AG08395 (cell line): ENCODE measurements at places on chromosomes 2 and 18.

GRCh38 chr18:34049511-34049910 lies 175.2 kb downstream of the NOL4 start:
- no peak for DNase-seq

DNA sequence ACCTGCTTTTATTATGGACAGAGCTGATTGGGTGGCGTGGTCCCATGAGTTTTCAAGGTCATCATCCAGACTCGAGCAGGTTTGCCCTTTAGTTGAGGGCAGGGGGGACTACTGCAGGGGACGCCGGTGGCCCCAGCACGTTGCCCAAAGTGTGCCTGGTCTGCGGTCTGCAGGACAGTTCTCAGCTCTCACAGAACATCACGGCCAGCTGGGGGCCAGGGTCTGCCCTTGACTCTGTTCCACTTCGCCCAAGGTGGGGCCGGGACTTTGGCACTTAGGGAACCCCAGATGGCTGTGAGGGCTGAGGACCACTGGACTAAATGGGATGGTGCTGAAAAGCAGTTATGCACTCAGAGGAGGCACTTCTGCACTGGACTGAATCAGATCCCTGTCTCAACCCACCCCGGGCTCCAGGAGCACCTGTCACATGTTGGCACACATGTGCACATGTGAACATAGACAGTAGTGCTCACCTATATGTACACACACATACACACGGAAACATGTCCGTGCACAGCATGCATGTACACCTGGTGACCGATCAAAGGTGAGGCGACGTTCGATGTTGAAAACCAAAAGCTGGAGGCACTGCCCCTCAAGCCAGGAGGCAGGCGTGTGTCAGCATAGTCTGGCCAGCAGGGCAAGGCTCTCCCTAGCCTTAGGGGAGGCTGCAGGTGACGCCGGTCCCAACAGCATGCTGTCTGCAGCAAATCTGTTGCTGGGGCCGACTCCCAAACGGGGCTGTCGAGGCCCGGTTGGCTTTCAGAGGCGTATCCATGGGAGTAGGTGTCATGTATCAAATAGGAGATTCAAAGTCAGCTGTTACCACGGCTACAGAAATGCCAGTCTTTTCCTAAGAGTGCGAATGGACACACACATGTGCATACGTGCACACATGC lies 10.2 kb downstream of the ANO7 start:
- no peak for DNase-seq

- peak; percentile 77 for DNase-seq
Measured at GRCh38 chr2:145593991-145594614, 1074.2 kb upstream of the ZEB2 start.

DNA sequence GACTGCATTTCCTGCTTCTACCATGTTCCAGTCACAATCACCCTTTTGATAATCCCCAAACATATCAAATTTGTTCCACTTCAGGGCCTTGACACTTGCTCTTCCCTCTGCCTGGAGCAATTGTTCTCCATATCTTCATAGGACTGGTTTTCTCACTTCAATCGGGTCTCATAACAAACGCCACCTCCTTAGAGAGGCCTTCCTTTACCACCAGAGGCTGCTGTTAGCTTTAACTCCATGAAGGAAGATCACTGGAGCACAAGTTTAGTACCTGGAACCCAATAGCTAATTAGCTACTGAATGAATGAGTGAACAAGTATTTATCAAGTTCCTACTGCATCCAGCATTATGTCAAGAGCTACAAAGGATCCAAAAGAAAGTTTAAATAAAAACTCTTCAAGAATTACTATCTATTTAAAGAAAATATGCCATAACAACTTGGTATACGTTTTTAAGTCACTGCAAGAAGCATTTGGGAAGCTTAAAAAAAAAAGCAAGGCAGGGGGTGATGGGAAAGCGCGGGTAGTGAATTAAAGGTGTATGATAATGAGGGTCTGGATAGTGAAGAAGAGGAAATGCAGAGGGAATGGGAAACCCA lies 58.8 kb downstream of the BAZ2B start:
- DNase-seq, result no peak

DNA sequence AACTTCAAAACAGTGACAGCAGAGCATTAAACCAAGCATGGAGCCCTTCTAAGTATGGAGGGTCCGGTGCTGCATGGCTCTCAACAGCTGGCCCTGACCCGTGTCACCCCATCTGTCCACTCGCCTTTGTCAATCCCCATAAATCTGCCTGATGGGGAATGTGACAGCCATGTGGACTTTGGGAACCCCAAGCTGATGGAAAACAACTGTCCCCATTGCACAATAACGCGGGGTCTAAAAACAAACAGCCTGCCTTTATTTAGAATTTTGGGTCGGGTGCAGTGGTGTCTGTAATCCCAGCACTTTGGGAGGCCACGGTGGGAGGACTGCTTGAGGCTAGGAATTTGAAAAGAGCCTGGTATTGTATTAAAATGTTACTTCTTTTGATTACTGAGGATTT lies 17.1 kb upstream of the THADA start:
- DNase-seq, result no peak

- peak; percentile 7 for DNase-seq
Measured at GRCh38 chr18:40258311-40258710, 1696.7 kb upstream of the PIK3C3 start.

DNA sequence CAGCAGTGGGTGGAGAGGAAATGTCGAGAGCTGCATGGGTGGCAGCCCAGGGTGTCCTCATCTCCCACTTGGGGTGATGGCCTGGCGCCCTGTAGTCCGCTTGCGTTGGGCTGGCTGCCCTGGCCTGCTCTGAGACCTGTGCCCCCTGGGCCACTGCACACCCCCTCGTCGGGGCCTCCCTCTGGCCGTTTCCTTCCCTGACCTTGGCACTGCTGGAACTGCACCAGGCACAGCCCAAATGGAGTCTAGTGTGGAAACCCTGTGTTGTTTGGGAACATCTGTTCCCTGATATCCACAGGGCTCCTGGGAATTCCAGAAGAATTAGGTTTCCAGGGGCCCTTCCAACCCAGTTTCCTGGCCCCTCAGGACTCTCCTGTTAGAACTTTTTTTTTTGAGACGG lies 13.9 kb downstream of the EFHD1 start:
- DNase-seq, result no peak

- DNase-seq, result no peak
Measured at GRCh38 chr2:239822146-239822831, 202.9 kb downstream of the NDUFA10 start.

- DNase-seq, result peak; percentile 80
Measured at GRCh38 chr2:119694845-119695521, 16.0 kb downstream of the TMEM177 start.

DNA sequence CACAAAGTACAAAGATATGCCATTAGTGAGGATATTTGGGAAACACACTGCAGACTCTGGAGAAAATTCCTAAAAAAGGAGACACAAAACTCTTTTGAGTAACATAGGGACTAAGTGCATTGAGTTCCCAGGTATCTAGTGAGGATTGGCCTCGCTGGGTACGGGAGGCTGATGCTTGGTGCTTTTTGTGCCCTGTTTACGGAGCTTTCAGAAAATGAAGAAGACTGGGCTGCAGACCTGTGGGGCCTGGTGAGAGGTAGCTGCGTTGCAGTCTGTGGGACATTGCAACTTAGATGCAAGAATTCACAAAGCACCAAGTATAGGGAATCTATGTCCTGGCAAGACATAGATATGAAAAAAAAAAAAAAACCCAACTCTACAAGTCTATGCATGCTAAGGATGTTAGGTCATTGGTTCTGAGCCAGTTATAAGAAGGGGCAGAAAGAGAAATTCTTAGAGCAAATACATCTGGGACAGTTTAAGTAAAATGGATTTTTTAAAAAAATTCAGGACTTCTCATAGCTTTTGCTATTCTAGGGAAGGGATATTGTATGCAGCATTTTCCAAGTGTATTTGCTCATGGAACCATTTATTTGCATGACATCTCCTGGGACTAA lies 156.0 kb downstream of the SLC4A3 start:
- no peak for DNase-seq

DNA sequence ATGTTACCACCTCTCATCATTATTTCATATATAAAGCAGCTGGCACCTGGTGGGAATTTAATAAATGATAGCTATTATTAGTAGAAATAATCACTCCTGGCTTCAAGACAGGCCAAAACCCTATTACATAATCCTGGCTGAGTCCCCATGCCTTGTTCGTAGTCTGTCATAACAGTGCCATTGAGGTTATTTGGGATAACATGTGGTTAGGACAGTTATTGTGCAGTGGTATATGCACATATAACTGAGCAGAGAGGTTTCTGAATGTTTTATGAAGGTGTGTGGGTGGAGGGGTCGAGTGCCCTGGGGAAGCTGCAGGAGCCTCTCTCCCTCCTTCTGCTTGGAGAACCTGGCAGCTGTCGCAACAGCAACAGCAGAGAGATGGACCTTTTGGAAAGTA lies 162.4 kb upstream of the NABP1 start:
- no peak for DNase-seq

DNA sequence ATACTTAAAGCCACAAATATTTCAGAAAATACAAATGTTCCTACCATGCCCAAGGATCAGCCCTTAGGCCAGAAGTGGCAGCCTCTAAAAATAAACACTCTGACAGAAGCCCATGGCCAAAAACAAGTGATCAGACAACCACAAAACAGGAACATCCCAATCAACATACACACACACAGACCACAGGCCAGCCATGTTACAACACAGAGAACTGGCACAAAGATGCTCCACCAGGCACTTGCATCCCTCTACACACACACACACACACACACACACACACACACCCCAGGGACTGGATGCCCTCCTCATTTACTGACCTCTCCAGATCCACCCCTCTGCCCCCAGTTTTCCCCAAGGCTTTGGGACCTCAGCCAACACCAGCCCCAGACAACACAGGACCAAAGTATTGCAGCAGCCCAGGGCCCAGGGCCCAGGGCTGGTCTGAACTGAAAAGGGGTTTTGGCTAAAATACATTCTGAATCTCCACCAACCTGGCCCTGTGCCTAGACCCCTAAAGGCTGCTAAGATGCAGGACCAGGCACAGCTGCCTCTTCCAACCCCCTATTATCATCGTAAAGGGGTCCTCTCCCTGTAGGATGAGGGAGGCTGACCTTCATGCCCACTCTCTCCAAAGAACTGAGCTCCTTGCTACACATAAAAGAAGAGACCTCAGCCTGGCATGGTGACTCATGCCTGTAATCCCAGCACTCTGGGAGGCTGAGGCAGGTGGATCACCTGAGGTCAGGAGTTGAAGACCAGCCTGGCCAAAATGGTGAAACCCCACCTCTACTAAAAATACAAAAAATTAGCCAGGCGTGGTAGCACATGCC lies 151.4 kb downstream of the TNS1 start:
- peak; percentile 68 for DNase-seq

DNA sequence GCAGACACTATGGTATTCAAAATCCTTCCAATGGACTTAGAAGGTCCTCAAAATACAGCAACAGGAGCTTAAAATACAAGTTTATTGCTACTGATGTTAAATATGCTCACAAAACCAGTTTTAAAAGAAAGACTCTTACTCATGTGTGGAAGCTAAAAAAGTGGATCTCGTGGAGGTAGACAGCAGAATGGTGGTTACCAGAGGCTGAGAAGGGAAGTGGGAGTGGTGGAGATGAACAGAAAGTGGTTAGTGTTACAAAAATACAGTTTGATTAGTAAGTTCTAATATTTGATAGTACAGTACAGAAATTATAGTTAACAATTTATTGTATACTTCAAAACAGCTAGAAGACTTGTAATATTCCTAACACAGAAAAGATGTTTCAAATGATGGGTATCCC lies 12.1 kb downstream of the ADAM17 start:
- DNase-seq, result no peak

GRCh38 chr2:207676827-207677354 lies 34.5 kb upstream of the CCNYL1 start:
- peak; percentile 55 for DNase-seq

DNA sequence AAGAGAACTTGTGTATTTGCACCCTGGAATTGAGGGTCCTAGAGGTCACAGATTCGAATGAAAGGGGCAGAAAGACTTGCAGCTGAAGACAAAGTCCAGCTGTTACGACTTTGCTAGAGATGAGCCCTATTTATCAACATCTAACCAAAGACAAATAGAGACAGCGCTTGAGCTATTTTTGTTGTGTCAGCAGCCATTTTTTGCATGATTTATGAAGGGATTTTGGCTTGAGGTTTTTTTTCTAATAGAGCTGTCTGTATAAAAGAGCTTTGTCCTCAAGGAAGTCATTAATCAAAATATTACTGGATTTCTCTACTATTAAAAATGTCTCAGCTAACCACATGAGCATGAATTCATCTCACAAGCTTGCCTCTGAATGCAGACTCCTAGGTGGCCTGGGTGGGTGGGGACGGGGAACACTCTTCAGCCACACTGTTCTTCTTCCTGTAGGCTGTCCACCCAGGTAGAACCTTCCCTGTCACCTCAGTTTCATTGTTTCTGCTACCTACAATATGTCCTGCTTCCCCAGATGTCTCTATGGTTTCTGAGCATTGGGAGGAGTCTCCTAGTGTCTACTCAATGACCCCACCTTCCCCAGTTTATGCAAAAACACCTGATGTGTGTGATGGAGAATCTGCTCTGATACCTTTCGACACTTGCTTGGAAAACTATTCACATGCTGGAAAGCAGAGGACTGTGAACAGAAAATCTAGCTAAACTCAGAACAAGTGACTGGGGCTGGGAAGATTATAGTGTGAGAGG lies 7.2 kb upstream of the CD226 start:
- DNase-seq, result no peak

DNA sequence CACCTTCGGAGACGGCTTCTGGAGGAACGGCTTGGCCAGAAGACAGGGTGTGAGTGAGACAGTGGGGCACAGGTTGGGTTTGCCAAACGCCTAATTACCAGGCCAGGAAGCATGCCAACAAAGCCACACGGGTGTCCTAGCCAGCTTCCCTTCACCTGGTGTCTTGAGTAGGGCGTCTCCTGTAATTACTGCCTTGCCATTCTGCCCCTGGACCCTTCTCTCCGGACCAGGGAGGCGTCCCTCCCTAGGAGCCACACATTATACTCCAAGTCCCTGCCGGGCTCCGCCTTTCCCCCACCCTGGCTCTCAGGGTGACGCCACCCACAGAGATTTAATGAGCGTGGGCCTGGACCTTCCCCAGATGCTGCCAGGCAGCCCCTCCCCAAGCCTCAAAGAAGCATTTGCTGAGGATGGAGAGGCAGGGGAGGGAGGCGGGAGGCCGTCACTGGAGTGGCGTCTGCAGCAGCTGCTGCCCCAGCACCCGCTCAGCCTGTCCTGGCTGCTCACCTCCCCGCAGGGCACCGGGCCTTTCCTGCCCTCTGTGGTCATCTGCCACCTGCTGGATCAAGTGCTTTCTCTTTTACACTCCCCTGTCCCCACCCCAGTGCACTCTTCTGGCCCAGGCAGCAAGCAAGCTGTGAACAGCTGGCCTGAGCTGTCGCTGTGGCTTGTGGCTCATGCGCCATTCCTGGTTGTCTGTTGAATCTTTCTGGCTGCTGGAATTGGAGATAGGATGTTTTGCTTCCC lies 20.7 kb downstream of the FOSL2 start:
- DNase-seq, result no peak

DNA sequence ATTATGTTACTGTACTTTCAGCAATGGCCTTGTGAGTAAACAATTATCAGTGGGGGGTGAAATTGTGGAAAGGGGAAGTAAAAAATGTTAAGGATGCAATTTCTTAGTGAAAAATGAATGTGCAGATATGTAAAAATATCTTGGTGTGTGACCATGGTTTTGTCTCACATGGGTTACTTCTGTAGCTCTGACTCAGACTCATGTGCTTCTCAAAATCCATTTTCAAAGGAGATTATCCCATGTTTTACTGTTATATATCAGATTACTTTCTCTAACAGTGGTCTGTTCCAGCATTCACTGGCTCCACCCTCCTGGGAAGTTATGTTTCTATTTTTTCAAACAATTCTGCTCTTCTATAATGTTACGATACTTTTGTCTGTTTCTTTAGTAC lies 298.2 kb upstream of the COL3A1 start:
- DNase-seq, result peak; percentile 5

GRCh38 chr2:216774180-216774579 lies 78.8 kb upstream of the IGFBP5 start:
- DNase-seq, result no peak
